ENCODE measurements at places on chromosomes 5 and 9.

GRCh38 chr5:111755942-111756381 is 1.0 kb downstream of the NREP start:
- DNase-seq, result peak; percentile 12

- no peak for DNase-seq
Measured at GRCh38 chr5:131757830-131758519, 38.8 kb downstream of the FNIP1 start.

DNA sequence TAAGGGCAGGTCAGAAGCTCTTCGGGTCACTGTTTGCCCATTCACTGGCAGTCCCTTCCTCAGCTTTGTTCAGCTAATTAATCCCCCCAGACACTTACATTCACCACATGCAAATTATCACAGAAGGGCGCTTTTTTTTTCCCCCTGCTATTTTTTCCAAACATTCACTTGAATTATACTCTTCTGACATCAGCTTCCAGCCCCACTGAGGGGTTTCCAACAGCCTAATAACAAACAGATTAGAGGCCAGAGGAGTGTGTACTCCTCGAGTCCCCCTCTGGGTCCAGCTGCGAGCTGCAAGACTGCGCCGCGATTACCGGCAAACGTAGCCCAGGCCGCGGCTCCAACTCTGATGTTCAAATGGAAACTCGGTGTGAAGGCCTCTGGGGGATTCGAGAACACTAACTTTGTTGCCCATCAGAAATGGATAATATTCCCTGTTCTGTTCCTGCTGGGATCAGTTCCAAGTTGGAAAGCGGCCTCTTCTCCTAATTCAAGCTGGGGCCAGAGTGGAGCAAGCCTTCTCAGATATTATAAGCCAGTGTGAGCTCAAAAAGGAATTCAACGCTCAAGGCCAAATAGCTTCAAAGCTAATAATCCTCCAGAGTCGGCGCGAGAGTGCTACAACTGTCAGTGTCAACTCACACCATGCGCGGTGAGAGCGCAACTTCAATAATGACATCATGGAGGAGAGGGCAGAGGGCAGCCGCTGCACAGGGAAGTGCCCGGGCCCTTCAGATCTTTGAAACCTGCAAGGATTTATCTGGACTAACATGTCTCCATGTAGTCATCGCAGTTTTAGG is 560.8 kb downstream of the BNC2 start:
- peak; percentile 30 for DNase-seq

DNA sequence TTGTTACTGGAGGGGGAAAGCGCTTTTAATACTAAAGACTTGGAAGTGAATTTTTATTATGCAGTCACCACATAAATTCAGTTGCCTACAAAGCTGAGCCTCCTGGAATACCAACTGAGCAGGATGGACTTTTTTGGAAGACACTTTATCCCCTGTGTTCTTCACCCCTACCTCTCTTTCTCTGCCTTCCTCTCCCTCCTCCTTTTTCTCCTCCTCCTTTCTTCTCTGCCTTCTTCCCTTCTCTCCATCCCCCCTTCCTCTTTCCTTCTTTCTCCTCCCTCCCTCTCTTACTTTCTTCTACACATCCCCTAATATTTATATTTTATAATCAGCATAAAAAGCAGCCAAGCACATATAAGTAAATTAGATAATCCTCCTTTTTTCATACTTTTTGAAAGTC is 39.6 kb downstream of the MAP3K1 start:
- no peak for DNase-seq

GRCh38 chr9:100761276-100761802 is 183.5 kb downstream of the CAVIN4 start:
- DNase-seq, result no peak

DNA sequence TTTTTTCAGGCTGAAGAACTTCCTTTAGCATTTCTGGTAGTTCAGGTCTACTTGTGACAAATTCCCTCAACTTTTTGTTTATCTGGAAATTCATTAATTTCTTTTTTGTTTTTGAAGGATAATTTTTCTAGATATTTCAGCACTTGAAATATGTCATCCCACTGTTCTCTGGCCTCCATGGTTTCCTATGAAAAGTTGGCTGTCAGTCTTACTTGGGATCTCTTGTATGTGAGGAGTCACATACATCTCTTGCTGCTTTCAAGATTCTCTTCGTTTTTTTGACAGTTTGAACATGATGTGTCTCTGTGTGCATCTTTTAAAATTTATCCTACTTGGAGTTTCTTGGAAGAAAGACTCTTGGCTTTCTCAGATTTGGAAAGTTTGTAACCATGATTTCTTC is 79.5 kb downstream of the RIC1 start:
- no peak for DNase-seq

- DNase-seq, result no peak
Measured at GRCh38 chr5:154494036-154494435, 16.0 kb upstream of the HAND1 start.

DNA sequence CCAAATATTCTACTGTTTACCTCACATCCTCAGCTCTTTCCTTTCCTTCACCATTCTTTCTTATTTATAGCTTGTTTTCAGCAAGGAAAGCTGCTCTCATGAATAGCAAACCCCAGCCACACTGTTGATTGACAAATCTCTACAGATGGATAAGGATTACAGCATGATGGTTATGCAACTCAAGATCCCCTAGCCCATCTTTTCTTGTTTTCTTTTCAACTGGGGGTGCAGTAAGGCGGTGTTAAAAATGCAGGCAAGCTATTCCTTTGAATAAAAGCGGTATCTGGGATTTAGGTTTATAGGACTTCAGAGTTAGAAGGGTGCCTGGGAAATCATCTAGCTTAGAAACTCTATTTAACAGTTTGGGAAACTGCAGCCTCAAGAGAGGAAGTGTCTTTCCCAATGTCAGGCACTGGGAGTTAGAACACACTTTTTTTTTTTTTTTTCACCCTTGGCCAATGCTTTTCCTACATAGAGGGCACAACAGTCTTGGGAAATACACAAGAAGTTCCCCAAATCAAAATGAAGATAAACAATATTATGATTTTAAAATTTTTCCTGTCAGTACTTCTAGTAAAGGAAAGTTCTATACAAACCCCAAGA is 2.6 kb downstream of the SPARC start:
- no peak for DNase-seq
